ENCODE measurements at places on chromosomes 5 and 9. TPM values are rescaled to one million over a fixed set of nuclear protein-coding genes. Genes with fewer than 3 reads are reported as not detected.

GRCh38 chr9:91361291-91362050 lies at the start of gene AUH:
Gene AUH, minus strand, starts transcription at chr9:91361918. Its CDS starts 29 bp downstream, at chr9:91361889.
- peak within 1 kb of the TSS; percentile 68 for H3K27ac ChIP-seq
- H3K27me3 ChIP-seq = no peaks in the 10 kb centered on the region
- peaks cover 4% of the 10 kb centered on the region for H3K36me3 ChIP-seq
- peak; percentile 84 for DNase-seq
- peak within 1 kb of the TSS; percentile 89 for H3K4me3 ChIP-seq
- peaks cover 41% of the 10 kb centered on the region for H3K4me1 ChIP-seq

DNA sequence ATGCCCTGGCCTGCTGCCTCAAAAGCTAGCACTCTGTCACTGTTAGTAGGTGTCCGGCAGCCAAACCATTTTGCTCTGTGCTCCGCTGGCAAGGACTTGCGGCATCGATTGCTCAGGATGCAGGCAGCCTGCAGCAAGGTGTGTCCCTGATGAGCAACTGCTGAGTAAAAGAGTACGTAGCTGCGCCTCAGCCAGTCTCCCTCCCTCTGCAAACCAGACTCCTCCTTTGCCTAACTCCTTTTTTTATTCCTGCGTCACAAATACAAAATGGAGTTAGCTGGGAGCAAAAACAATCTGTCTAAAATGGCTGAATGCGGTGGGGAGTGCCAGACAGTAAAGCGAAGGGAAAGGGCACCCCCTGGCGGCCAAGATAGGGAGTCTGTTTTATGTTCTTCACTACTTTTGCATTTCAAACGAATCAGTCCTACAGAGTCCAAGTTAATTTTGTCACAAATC lies 61.1 kb downstream of the DIAPH1 start:
- H3K27ac ChIP-seq = peak overlapping the region; percentile 62
- H3K27me3 ChIP-seq = no peaks in the 10 kb centered on the region
- peak; percentile 75 for DNase-seq
- no peak overlapping the region for H3K4me3 ChIP-seq
- H3K4me1 ChIP-seq = peaks cover 6% of the 10 kb centered on the region

DNA sequence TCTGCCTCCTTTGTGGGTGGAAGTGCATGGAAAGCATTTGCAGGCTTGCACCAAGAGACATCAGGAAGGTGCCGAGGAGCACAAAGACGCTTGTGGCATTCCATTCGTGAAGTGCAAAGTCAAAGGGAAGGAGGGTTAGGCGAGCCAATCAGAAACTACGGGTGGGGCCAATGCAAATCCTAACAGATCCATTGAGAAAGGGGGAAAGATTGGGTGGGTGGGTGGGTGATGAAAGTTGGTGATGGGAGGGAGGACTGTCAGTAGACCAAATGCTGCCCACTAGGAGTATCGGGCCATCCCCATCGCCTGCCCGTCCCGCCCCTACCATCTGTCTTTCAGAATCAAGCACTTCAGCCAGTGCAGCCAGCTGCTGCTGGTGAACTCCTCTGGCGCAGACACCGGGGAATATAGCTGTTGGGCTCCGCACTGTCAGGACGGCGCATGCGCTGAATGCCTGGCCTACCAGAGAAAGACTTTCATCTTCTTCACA lies 17.1 kb upstream of the ANXA6 start:
- DNase-seq = no peak
- no peak overlapping the region for H3K4me3 ChIP-seq
- peaks cover 8% of the 10 kb centered on the region for H3K4me1 ChIP-seq
- H3K27me3 ChIP-seq = no peaks in the 10 kb centered on the region

DNA sequence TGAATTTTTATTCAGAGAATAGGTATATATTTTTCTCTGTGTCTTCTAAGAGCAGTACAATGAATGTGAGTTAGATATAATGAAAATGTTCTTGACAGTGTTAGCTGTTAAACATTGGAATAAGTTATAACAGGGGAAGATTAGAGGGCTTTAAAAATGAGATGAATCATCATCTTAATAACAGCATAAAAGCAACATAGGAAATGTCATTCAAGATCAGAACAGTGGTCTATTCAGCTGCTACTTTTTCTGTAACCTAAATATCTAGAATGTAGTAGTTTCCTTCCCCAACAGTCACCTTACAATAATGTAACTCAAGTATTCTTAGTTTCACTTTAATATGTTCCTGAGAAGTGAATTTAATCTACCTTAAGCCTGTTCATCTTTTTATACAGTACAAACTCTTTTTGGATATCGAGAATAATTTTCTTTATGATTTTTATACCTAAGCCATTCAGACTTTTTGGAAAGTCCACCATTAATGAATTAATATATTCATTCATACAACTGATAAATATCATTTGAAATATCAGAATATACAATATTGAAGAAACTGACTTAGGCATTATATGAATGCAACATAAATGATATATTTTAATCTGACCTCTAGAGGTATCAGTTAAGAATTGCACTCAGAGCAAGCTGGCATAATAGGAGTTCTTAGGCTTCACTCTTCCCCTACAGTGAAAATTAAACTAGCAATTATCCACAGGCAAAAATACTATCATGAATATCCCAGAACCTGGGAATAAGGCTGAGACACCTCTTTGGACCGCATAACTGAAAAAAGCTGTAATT lies 66.1 kb upstream of the EDIL3 start:
- no peak for DNase-seq
- H3K4me1 ChIP-seq = no peaks in the 10 kb centered on the region
- H3K4me3 ChIP-seq = no peak overlapping the region

GRCh38 chr5:115869256-115869795 lies 27.6 kb downstream of the AP3S1 start:
- peaks cover 26% of the 10 kb centered on the region for H3K36me3 ChIP-seq
- DNase-seq = no peak
- no peaks in the 10 kb centered on the region for H3K4me1 ChIP-seq
- H3K4me3 ChIP-seq = no peak overlapping the region
- H3K27me3 ChIP-seq = no peaks in the 10 kb centered on the region

DNA sequence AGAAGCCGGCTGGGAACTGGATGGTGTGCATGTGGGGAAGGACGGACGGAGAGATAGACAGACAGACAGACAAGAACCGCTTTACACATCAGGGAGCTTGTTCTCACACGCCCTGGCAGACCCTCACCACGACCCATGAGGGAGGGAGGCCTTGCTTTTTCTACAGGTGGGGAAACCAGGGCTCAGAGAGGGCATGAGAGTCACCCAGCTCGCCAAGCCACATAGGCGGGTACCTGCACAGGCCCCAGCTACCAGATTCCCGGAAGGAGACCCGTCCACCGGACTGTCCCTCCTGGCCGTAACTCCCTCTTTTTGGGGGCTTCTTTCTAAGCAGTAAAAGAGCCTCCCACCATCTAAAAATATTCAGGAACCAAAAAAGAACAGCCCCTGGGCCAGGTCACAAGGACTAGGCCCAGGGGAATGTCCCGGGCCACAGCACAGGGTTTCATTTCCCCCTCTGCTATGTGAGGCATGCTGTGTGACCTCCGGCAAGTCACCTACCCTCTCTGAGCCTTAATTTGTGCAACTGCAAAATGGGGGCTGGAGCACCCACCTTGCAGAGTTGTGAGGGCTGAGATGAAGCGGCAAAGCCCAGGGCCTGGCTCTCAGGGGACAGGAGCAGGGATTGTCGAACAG lies 84.4 kb upstream of the SARDH start:
- H3K4me1 ChIP-seq = no peaks in the 10 kb centered on the region
- H3K36me3 ChIP-seq = no peaks in the 10 kb centered on the region
- no peak overlapping the region for H3K4me3 ChIP-seq
- H3K27me3 ChIP-seq = no peaks in the 10 kb centered on the region
- no peak for DNase-seq

GRCh38 chr9:134495881-134496412 lies 145.7 kb upstream of the COL5A1 start:
- no peaks in the 10 kb centered on the region for H3K27me3 ChIP-seq
- H3K4me1 ChIP-seq = no peaks in the 10 kb centered on the region
- no peak overlapping the region for H3K4me3 ChIP-seq
- no peak for DNase-seq

DNA sequence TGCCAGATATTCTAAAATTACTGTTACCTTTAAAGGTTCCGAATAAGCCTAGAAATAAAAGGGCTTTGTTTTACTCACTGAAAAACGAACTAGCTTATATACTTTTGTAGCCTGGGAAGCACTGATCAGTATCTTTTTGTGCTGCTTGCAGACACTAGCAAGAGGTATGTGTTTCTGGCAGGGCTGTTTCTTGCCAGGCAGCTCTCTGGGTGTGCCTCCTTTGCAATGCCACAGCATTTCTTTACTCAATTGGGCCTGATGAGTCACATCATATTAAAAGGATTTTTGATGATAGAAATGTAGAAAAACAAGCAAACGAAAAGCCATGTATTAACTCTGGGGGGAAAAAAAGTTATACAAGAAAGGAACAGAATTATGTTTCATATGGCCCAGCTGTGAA lies 35.6 kb downstream of the CD180 start:
- H3K27me3 ChIP-seq = no peaks in the 10 kb centered on the region
- peak; percentile 48 for DNase-seq
- H3K36me3 ChIP-seq = peaks cover 25% of the 10 kb centered on the region

DNA sequence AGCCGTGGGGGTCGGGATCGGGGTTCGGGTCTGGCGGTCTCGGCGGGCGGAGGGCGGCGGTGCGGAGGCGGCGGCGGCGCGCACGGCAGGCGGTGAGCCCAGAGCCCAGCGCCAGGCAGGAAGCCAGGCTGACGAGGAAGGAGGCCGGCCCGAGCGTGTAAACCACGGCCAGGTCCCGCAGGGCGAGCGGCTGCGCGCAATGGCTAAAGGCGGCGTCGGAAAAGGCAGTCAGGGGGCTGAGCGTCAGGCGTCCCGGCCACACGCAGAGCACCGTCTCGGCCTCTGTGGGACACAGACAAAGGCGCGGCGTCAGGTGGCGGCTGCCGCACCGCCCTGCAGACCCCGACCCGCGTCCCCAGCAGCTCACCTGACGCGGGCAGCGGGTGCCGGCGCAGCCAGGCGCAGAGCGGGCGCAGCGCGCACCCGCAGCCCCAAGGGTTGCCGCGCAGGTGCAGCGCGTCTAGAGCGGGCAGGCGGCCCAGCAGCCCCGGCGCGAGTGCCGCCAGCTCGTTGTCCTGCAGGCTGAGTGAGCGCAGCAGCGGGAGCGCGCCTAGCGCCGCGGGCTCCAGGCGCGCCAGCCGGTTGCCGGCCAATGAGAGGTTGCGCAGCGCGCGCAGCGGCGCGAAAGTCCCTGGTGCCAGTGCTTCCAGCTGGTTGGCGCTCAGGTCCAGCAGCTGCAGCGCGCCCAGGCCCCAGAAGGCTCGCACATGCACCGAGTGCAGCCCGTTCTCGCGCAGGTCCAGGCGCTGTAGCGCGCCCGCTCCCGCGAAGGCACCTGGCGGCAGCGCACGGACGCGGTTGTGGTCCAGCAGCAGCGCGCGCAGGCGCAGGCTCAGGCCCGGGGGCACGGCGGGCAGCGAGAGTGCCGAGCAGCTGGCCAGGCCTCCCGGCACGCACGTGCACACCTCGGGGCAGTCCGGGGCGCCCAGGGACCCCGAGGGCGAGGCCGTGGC lies 671 bp downstream of the LRRC26 start:
- H3K4me3 ChIP-seq = no peak overlapping the region
- DNase-seq = no peak
- no peak overlapping the region for H3K27ac ChIP-seq
- peaks cover 16% of the 10 kb centered on the region for H3K4me1 ChIP-seq

DNA sequence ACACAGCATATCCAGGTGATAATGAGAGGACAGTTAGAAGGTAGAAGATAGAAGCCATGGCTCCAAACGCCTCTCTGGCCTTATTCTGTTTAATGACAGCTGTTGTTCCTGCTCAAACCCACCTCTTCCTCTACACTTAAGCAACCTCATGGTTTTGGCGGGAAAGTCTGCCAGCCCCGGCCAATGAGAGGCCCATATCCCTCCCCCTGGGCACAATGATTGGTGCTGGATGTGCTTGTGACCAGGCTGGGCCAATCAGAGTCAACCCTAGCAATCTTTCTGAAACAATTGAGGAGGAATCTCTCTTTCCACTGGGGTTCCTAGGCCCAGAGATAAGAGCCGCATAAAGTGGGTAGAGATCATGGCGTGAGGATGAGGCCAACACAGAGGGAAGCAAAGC lies 4.8 kb upstream of the GFI1B start:
- no peak for DNase-seq
- peaks cover 3% of the 10 kb centered on the region for H3K4me1 ChIP-seq
- H3K4me3 ChIP-seq = no peak overlapping the region
- no peak overlapping the region for H3K27ac ChIP-seq
- H3K36me3 ChIP-seq = no peaks in the 10 kb centered on the region
- H3K27me3 ChIP-seq = peaks cover 9% of the 10 kb centered on the region

DNA sequence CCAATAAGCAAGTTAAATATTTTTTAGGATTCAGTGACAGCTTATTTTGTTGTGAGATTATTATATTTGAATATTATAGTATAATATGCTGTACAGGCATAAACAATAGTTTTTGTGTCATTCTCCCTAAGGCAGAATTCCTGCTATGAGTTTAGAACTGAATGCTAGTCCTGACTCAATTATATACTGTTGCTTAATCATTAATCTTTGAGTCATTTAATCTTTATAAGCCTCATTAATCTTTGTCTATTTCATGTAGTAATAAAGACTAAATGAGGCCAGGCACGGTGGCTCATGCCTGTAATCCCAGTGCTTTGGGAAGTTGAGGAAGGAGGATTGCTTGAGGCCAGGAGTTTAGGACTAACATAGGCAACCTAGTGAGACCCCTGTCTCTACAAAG lies 3.6 kb upstream of the DCP2 start:
- no peak overlapping the region for H3K27ac ChIP-seq
- DNase-seq = no peak

- no peaks in the 10 kb centered on the region for H3K4me1 ChIP-seq
- no peaks in the 10 kb centered on the region for H3K27me3 ChIP-seq
- no peak for DNase-seq
- no peaks in the 10 kb centered on the region for H3K36me3 ChIP-seq
- H3K4me3 ChIP-seq = no peak overlapping the region
These were observed 401.1 kb downstream of the EFNA5 start for GRCh38 chr5:107269678-107270077.

DNA sequence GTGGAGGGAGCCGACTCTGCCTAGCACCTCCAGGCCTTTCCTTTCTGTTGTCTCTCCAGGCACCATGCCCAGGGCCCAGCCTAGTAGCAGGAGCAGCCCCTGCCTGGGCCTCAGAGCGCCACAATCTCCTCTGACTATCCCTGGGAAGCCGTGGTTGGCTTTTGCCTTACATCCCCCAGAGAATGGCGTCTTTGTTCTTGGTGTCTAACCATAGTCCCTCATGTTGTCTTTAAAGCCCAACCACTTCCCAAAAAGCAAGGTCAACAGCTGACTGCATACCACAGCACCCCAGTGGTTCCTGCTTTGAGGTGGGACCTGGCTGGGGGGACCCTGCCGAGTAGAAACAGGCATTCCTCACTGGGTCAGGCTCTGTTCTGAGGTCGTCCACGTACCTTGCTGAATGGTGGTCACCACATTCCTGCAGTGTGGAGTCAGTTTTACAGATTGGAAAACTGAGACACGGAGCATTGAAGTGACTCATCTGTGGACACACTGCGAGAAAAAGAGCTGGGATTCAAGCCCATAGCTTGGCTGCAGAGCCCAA lies 13.7 kb upstream of the CERCAM start:
- no peaks in the 10 kb centered on the region for H3K27me3 ChIP-seq
- H3K4me1 ChIP-seq = no peaks in the 10 kb centered on the region
- no peak overlapping the region for H3K4me3 ChIP-seq
- no peak for DNase-seq
- no peak overlapping the region for H3K27ac ChIP-seq

Gene TICAM2
- 0.67 TPM for total RNA-seq

Gene TOPORS
- total RNA-seq = 29.8 TPM

Gene PCDHA13
- not detected for total RNA-seq

Gene OLFM1
- not detected for total RNA-seq

Gene MRPS30
- total RNA-seq = 42.5 TPM

Gene LCN10
- 0.30 TPM for total RNA-seq

Gene PTGS1
- 9.2 TPM for total RNA-seq

Gene EGFLAM
- total RNA-seq = not detected

Gene MCIDAS
- not detected for total RNA-seq

Gene DRD1
- not detected for total RNA-seq
